Ureter (tissue), 1 donor: ENCODE measurements at places on chromosomes 5 and 9. TPM values are rescaled to one million over a fixed set of nuclear protein-coding genes. Genes with fewer than 3 reads are reported as not detected.

DNA sequence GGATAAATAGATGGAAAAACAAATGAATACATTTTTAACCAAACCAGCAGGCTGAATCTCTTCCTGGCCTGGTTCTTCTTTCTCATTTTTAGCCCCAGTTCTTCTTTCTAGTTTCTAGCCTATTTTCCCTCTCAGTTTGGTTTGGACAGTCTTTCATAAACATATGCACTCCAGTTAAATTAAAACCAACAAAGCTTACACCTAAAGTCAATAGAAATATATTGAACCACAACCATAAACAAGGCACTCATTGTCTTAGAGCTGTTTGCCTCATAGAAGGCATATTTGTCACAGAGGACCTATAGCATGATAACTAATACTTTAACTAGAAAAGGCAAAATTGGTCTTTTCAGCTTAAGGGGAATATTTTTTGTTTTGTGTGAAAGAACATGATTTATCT, 638.3 kb downstream of the NR2F1-AS1 start:
- no peak for DNase-seq

GRCh38 chr5:126481243-126481642, 58.0 kb downstream of the GRAMD2B start:
- DNase-seq, result no peak

GRCh38 chr5:75701856-75702255, 15.4 kb downstream of the POC5 start:
- no peak for DNase-seq

- no peak for DNase-seq
Observed at GRCh38 chr5:119919279-119919678, 289.9 kb downstream of the FAM170A start.

GRCh38 chr9:106557996-106558667, 304.8 kb upstream of the ZNF462 start:
- DNase-seq, result no peak

GRCh38 chr9:88991066-88992034, at the start of gene S1PR3:
Gene S1PR3 (plus strand): TSS chr9:88991468. CDS start chr9:89001201, 9,733 bp downstream.
- peak; percentile 71 for DNase-seq

FNBP1 gene
- total RNA-seq, result 71.7 TPM

LECT2 gene
- total RNA-seq, result not detected

GLDC gene
- 117 TPM for total RNA-seq

DEPDC1B gene
- 0.57 TPM for total RNA-seq

MBLAC2 gene
- 7.8 TPM for total RNA-seq

OXCT1 gene
- total RNA-seq, result 18.2 TPM
